ENCODE measurements at places on chromosomes 7 and 10.

- DNase-seq = no peak
Measured at GRCh38 chr10:104119996-104120395, 2.0 kb upstream of the SFR1 start.

- no peak for DNase-seq
Measured at GRCh38 chr7:2777898-2778535, 66.1 kb downstream of the GNA12 start.

DNA sequence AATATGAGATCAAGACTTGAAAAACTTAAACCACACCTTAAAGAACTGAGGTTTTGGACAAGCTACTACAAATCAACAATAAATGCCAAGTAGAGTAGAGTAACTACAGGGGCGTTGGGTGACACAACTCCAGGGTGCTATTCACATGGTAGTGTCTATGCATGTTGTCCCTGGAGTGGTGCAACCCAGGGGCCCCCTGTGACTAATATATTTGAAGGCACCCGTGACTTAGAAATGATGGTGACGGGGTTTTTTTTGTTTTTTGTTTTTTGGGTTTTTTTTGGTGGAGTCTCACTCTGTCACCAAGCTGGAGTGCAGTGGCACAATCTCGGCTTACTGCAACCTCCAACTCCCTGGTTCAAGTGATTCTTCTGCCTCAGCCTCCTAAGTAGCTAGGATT is 106.9 kb downstream of the FAM107B start:
- no peak for DNase-seq

GRCh38 chr10:80464557-80465450 is 10.7 kb downstream of the TSPAN14 start:
- DNase-seq = no peak

DNA sequence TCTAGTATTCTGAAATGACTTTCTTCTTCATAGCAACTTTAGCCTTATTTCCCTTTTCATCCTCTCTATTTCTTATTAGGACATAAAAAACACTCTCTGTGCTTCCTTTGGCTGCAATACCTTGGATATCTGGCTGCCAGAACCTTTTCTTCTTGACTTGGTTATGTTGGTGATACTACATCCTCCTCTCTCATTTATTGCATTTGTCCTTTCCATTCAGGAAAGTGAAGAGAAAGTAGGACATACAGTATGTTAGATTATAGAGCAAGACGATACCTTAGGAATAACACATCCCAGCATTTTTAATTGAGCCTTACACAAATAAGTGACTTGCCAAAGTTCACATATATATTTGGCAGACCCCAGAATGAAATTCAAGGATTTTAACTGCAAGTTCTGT is 210.1 kb upstream of the PPP1R3A start:
- no peak for DNase-seq

- no peak for DNase-seq
Measured at GRCh38 chr7:117458977-117459583, 20.7 kb upstream of the CFTR start.

DNA sequence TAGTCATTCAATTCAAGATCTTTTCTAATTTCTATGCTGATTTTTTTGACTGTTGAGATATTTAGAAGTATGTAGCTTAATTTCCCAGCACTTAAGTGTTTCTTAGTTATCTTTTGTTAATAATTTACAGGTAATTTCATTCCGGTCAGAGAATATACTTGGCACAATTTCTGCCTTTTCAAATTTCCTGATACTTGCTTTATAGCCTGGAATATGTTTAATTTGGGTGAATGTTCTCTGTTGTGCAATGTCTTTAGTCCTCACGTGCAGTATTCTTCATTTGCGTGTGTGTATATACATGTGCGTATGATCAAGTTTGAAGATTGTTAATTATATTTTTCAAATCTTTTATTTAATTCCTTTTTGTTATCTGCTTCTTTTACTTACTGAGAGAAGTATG is 989.3 kb downstream of the LRMDA start:
- DNase-seq = no peak

DNA sequence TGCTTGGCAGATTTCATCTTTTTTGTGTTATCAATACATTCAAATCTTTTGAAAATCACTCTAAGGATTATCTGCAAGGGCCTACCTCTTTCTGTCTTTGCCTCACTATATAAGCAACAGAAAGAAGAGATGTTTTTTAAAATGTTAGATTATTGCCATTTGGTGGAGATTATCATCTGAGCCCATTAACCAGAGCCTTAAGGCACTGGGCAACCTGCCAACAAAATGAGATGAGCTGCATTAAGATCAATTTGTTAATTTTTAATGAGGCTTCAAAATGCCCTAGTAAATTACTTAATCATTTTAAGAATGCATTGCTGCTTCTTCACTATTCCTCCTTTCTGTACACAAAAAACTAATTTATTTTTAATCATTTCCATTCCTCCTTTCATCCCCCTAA is 314.1 kb downstream of the SNX13 start:
- no peak for DNase-seq

- DNase-seq = no peak
Measured at GRCh38 chr7:127683776-127684681, 32.0 kb downstream of the SND1 start.
